ENCODE measurements at places on chromosomes 1 and 21.

DNA sequence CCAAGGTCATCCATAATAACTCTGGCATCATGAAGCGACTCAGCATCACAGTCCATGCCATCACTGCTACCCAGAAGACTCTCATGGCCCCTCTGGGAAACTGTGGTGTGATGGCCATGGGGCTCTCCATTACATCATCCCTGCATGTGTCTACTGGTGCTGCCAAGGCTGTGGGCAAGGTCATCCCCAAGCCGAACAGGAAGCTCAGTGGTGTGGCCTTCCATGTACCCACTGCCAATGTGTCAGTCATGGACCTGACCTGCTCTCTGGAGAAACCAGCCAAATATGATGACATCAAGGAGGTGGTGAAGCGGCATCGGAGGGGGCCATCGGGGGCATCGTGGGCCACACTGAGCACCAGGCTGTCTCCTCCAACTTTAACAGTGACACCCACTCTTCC, 65.1 kb upstream of the ARHGAP29 start:
- DNase-seq: no peak

DNA sequence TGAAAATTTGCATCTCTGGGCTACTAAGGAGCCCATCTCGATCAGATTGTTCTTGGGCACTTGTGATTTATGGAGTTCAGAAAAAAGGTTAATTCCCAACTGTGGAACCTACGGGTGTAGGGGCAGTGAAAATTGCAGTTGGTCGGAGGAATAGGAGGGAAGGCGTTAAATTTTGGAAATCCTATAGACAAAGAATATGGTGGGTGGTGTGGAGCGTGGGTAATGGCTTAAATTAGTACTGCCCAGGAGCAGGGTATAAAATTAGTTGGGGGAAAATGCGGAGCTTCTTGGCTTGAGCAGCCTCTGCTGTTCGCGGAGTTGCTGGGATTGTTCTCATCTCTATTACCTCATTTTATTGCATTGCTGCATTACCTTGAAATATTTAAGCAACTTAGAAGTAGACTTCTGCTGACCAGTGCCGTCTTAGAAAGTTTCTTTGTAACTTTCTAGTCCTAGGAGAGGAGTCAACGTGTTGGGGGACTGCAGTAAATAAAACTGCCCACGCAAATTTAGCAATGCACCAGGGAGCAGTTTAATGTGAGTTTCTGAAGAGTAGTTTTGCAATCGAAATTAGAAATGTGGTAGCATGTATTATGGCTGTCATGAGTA, 514 bp downstream of the S1PR1 start:
- DNase-seq: peak; percentile 19

DNA sequence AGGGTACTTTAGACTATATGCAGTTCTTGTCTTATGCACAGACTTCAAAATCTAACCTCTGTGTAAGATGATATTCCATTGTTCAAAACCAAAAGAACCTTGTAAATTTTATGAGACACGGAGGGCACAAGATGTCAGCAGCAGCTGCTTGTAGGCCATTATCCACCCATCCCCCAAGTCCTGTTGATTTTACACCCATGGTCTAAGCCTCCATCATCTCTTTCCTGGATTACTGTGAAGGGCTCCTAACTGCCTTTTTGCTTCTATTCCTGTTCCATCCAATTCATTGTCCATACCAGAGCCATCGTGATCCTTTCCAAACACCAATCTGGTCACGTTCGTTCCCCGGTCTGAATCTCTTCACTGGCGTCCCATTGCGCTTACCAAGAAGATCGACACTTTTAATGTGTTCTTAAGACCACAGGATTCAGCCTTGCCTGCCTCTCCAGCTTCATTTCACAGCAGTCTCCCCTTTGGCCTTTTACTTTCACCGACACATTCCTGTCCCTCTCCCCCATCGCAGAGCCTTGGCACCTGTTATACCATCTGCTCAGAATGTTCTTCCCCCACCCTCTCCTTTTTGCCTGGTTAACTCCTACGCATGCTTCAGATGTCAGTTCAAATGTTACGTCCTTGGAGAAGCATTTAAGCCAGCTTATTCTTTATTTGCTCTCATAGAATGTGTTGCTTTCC, 107.3 kb upstream of the POU3F1 start:
- DNase-seq: no peak

- DNase-seq: peak; percentile 86
Observed at GRCh38 chr1:216750031-216750627, 26.9 kb upstream of the ESRRG start.

- DNase-seq: peak; percentile 0
Observed at GRCh38 chr1:1183833-1184775, 10.4 kb downstream of the TTLL10 start.

- no peak for DNase-seq
Observed at GRCh38 chr21:45873866-45874265, 107.7 kb upstream of the COL6A1 start.
